NCI-H510A treated with DMSO at 0.1 percent for 48 hours (cell line): ENCODE measurements at places on chromosomes 4 and X.

DNA sequence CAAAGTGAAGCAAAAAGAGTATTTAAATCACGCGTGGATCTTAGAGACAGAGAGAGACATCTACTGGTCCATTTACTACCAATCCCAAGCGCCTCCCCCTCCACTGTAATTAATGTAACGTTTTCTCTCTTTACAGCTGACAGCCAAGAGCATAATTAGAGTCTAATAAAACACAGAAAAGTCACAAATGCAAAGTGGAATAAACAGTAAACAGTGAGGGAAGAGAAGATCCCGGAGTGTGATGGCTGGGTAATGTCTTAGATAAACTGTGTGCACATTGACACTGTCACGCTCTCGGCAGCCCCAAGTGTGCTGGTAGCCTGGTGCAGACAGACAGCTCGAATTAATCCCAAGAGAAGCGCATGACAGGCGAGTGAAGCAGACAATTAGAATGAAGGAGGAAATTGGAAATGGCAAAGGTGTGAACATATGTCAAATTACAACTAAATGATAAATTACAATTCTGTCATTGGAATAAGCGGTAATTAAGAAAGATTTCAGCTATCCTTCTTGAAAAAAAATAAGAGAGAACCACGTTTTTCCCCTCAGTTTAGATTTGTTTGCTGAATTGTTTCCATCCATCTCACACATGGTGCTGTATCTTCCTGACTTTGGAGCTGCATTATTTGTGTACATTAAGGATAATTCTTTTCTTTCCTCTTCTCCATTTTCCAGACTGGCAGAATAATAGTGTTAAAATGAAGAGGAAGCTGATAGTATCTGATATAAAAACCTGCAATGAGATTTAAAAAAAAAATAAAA is 100.1 kb downstream of the CXXC4 start:
- peak; percentile 55 for DNase-seq

- no peak for DNase-seq
Observed at GRCh38 chr4:140108243-140108642, 45.7 kb downstream of the MAML3 start.

- no peak for DNase-seq
Observed at GRCh38 chr4:16023776-16024408, 59.9 kb downstream of the PROM1 start.

- DNase-seq, result no peak
Observed at GRCh38 chr4:71558248-71558647, 219.4 kb downstream of the SLC4A4 start.

DNA sequence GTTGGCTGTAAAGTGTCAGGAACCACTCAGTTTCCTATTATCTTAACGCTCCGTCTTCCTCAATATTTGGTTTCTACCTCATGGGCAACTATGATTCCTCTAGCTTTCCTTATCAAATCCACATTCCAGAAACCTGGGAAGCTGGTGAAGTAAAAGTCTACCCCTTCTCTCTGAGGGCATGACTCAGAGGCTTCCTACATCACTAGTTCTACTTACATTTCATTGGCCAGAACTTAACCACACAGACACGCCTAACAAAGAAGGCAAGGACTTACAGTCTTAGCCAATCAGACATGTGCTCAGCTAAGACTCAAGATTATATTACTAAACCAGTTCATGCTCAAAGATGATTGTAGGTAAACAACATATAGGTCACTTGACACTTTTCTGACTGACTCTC is 30.4 kb downstream of the COX7B2 start:
- no peak for DNase-seq

GRCh38 chr4:184648313-184649025 is 778 bp downstream of the CASP3 start:
- peak; percentile 19 for DNase-seq

- DNase-seq, result no peak
Observed at GRCh38 chr4:83894831-83895230, 358.9 kb downstream of the GPAT3 start.

DNA sequence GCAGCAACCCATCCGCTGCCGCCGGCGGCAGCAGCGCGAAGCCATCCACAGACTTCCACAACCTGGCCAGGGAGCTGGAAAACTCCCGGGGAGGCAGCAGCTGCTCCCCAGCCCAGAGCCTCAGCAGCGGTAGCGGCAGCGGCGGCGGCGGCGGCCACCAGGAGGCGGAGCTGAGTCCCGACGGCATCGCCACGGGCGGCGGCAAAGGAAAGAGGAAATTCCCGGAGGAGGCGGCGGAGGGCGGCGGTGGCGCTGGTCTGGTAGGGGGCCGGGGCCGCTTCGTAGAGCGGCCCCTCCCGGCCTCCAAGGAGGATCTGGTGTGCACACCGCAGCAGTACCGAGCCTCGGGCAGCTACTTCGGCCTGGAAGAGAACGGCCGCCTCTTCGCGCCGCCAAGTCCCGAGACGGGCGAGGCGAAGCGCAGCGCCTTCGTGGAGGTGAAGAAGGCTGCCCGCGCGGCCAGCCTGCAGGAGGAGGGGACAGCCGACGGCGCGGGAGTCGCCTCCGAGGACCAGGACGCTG is 4.9 kb downstream of the PRDM8 start:
- DNase-seq, result peak; percentile 36

GRCh38 chr4:141248029-141248428 is 27.3 kb downstream of the ZNF330 start:
- DNase-seq, result no peak

DNA sequence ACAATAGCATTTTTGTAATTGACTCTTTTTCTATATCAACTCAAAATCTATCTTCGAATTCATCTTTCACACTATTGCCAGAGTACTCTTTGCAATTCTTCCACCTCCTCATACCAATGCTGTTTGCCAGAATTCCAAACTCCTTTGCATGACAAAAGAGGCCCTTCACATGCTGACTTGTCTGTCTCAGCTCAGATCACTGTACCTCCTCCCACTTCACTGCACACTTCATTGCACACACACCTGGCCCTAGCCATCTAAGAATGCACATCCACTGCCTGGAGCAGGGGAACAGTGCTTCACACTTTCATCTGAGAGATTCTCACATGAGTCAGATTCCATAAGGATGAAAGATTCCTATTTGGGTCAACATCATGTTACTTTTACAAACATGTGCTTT is 56.5 kb downstream of the PRDM5 start:
- peak; percentile 56 for DNase-seq

- DNase-seq, result no peak
Observed at GRCh38 chr4:23921447-23921845, 31.6 kb upstream of the PPARGC1A start.
